ENCODE measurements at places on chromosomes 1 and 21. TPM values are rescaled to one million over a fixed set of nuclear protein-coding genes. Genes with fewer than 3 reads are reported as not detected.

AGTRAP gene
- 40.8 TPM for total RNA-seq

DNA sequence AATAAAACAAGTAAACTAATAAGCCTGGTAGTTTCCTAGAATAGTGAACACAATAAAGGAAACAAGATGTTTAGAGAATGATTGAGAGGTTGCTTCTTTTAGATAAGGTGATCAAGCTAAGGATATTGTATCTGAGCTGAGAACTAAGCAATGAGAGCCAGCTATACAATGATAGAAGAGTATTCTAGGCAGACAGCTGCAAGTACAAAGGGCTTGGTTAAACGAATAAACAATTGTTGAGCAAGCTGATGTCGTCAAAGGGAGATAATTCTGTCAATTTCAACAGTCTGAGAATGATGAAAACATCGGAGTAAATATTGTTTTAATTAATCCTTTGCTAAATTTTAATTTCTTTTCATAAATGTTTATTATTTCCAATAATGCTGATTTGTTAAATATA, 5.5 kb upstream of the FH start:
- no peak overlapping the region for H3K27ac ChIP-seq
- H3K36me3 ChIP-seq = no peaks in the 10 kb centered on the region
- no peak overlapping the region for H3K4me3 ChIP-seq
- no peaks in the 10 kb centered on the region for H3K4me1 ChIP-seq
- H3K27me3 ChIP-seq = peaks cover 11% of the 10 kb centered on the region
- DNase-seq = no peak

- H3K4me3 ChIP-seq = no peak overlapping the region
- H3K4me1 ChIP-seq = peaks cover 78% of the 10 kb centered on the region
- DNase-seq = no peak
- peaks cover 4% of the 10 kb centered on the region for H3K36me3 ChIP-seq
These were observed 22.2 kb downstream of the OPTC start for GRCh38 chr1:203516184-203516583.

- H3K27me3 ChIP-seq = no peaks in the 10 kb centered on the region
- H3K27ac ChIP-seq = no peak overlapping the region
- no peak for DNase-seq
- no peaks in the 10 kb centered on the region for H3K4me1 ChIP-seq
These were observed 189.8 kb upstream of the OLFM3 start for GRCh38 chr1:102186536-102186935.

DNA sequence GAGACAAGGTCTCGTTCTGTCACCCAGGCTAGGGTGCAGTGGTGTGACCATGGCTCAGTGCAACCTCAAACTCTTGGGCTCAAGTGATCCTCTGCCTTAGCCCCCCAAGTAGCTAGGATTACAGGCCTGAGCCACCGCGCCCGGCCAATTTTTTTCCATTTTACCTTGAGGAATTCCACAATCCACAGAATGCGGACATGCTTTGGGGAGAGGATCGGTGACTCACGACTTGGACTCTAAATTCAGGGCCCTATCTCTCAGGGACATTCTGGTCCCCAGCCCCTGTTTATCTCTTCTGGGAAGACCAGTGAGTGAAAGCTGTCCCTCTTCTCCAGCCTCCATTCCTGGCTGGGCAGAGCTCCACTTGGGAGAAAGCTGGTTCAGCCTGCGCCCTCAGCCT, 5.2 kb downstream of the PADI1 start:
- no peak overlapping the region for H3K4me3 ChIP-seq
- peaks cover 49% of the 10 kb centered on the region for H3K4me1 ChIP-seq
- no peak overlapping the region for H3K27ac ChIP-seq
- DNase-seq = no peak

DNA sequence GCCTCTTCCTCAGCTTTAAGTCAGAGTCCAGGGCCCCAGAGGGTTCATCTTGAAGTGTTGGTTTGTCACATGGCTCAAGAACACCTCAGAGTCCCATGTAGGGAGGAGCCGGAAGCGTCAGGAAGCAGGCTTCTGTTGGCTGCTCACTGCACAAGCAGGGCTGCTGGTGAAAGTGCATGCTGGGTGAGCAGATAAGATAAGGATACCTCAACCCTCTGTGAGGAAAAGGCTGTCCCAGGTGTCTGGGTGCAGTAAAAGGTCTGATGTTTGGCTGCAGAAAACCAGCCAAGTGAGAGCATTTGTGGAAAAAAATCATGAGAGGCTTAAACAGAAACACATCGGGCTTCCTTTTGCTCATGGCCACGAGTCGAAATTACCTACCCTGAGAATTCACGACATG, 6.2 kb upstream of the TEX35 start:
- peaks cover 2% of the 10 kb centered on the region for H3K4me1 ChIP-seq
- H3K27ac ChIP-seq = no peak overlapping the region
- no peaks in the 10 kb centered on the region for H3K36me3 ChIP-seq
- DNase-seq = no peak
- no peak overlapping the region for H3K4me3 ChIP-seq

CACHD1 gene
- 4.6 TPM for total RNA-seq

GRCh38 chr1:159977364-159978106, 23.5 kb upstream of the SLAMF9 start:
- H3K4me3 ChIP-seq = no peak overlapping the region
- H3K27ac ChIP-seq = no peak overlapping the region
- peaks cover 28% of the 10 kb centered on the region for H3K27me3 ChIP-seq
- H3K4me1 ChIP-seq = peaks cover 14% of the 10 kb centered on the region
- peak; percentile 10 for DNase-seq

DNA sequence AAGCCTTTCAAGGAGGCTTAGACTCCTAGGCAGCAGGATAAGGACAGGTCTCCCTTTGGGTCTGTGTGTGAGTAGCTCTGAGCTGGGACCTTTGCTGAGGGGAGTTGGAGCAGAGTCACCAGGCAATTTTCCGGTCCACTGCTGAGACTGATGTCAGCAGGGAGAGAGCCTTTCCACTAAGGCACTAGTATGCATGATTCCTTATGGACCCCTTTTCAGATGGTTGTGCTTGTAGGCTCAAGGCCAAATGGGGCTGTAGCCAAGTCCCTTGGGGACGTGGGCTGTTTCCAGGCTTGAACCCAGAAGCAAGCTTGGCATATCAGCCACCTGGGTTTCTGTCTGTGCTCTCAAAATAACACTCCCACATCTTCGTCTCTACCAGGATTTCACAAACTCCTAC, 73.0 kb downstream of the CCDC18 start:
- DNase-seq = no peak
- H3K36me3 ChIP-seq = peaks cover 16% of the 10 kb centered on the region

DNA sequence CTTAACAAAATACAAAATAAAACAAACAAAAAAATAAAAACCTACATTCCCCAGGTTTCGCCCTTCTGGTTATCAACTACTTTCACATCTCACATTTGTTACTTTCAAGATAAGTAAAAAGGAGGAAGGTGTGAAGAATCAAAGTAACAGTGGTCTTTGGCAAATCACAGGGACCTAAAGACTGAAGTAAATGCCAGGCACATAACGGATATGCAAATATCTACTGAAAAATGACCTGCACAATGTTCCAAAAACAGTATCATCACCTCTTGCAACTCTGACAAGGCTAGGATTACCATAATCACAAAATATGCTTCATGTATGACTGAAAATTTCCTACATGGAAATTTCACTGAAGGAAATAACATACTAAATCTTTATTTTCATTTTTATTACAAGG, 29.3 kb downstream of the COP1 start:
- H3K27me3 ChIP-seq = no peaks in the 10 kb centered on the region
- no peak for DNase-seq
- peaks cover 7% of the 10 kb centered on the region for H3K36me3 ChIP-seq

CZIB gene
- total RNA-seq = 44.6 TPM

GRCh38 chr21:22791376-22791775, 1793.2 kb downstream of the NCAM2 start:
- H3K27ac ChIP-seq = no peak overlapping the region
- no peaks in the 10 kb centered on the region for H3K4me1 ChIP-seq
- DNase-seq = no peak
- no peaks in the 10 kb centered on the region for H3K36me3 ChIP-seq
- no peak overlapping the region for H3K4me3 ChIP-seq

XCL2 gene
- not detected for total RNA-seq

TSSK3 gene
- total RNA-seq = 0.76 TPM

GRCh38 chr1:84540759-84541158, 33.5 kb downstream of the CTBS start:
- no peak for DNase-seq
- no peaks in the 10 kb centered on the region for H3K36me3 ChIP-seq
- H3K4me1 ChIP-seq = peaks cover 34% of the 10 kb centered on the region
- H3K4me3 ChIP-seq = no peak overlapping the region

DNA sequence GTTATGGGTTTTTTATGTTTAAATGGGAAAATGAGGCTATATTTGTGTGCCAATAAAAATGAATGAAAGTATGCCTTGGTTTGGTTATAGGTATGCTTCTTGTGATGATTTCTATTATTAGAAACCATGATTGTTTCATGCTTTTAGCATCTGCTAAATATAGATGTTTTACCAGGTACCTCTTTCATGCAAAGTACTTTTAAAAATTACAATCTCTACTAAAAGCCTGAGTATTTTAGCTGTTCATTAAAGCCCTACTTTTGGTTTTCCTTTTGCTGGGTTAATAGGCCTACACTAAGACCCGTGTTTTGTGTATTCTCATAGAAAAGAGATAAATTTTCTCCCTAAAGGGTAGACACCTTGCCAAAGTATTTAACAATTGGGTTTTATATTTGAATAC, 32.0 kb downstream of the MTF2 start:
- peak overlapping the region; percentile 59 for H3K4me3 ChIP-seq
- H3K4me1 ChIP-seq = peaks cover 37% of the 10 kb centered on the region
- peak overlapping the region; percentile 42 for H3K27ac ChIP-seq
- H3K36me3 ChIP-seq = peaks cover 30% of the 10 kb centered on the region

ZSWIM5 gene
- total RNA-seq = not detected

GRCh38 chr1:41044187-41044586, 22.7 kb upstream of the SLFNL1 start:
- no peak for DNase-seq
- peaks cover 18% of the 10 kb centered on the region for H3K36me3 ChIP-seq
- peak overlapping the region; percentile 55 for H3K27ac ChIP-seq
- peaks cover 2% of the 10 kb centered on the region for H3K27me3 ChIP-seq
- peaks cover 17% of the 10 kb centered on the region for H3K4me1 ChIP-seq
- no peak overlapping the region for H3K4me3 ChIP-seq

Measured in HFFc6 (cell line).